Dermis microvascular lymphatic vessel endothelial cell (primary cell): ENCODE measurements at places on chromosomes 1 and 21. TPM values are rescaled to one million over a fixed set of nuclear protein-coding genes. Genes with fewer than 3 reads are reported as not detected.
A peak's percentile ranks its signal among the peaks of the same experiment; 100 is the strongest.

GRCh38 chr1:161872506-161872905 lies 106.4 kb downstream of the ATF6 start:
- no peak for DNase-seq

- DNase-seq = no peak
Measured at GRCh38 chr21:43937891-43938309, 72.9 kb downstream of the AGPAT3 start.

GUCA2A gene
- total RNA-seq = not detected in 2 replicates

GRCh38 chr1:15775706-15776105 lies 17.1 kb downstream of the FBLIM1 start:
- DNase-seq = no peak

DNA sequence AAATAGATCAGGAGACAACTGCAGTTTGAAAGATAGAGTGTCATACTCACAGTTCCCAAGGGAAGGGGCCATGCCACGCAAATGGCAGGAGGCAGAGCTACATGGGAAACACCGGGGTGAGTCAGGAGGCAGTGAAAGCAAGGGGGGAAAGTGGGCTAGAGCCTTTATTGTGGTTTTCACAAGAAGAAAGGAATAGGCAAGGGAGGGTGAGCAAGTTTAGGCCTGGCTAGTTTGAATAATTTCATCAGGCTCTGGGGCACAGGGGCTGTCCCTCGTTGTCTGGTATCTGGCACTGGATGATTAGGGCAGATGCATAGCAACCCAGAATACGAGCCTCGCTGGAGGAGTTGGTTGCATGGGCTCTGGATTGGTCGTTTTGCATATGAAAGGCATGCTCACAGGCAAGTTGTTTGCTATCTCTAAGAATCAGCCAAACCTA lies 17.0 kb upstream of the ITLN2 start:
- DNase-seq = no peak

DNA sequence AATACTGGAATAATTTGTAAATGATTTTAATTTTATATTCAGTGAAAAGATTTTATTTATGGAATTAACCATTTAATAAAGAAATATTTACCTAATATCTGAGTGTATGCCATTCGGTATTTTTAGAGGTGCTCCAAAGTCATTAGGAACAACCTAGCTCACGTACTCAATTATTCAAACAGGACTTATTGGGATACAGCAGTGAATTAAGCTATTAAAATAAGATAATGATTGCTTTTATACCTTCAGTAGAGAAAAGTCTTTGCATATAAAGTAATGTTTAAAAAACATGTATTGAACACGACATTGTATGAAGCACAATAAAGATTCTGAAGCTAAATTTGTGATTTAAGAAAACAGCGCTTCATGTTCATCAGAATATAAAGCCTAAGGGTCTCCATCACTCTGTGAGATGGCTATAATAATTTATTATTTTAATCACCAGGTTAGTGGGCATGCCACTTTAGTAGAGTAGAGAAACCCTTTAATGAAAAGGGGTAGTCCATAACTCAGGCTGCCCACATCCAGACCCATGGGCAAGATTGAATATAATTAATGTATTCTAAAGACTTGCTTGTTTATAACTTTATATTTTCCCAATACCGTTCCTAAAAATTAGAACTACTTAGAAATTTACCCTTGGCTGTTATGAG lies 3.2 kb downstream of the CCN1 start:
- DNase-seq = no peak

DNA sequence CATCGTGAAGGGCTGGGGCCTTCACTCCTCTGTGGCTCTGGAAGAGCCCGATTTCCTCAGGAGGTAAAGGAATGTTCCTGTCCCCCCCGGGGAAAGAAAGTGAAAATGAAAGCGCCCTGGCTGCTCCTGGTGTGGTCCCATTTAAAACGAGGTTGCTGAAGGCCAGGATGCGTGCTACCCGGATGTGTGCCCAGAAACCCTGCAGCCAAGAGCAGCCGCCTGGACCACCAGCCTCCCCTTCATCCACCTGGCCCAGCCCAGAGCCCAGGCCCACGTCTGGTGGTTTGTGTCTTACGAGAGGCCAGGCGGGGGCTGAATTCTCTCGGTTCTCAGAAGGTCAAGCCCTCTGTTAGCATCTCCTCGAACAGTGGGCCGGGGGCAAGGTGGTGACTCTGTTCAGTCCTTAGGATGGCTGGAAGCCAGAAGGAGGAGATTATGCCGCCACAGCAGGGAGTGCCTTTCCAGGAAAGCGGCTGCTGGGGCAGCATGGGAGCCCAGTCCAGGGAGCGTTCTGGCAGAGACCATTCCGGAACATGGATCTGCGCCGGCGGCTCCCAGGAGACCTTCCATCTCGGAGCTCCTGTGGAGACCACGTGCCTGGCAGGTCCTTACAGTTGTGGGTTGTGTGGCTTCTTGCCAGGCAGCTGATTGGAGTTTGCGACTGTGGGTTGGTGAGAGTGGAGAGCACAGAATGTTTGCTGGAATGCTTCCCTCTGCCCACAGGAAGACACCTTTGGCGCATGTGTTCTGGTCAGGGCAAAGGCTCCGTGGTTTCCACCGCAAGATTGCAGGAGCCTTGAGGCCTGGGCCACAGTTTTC lies 1.4 kb downstream of the GUK1 start:
- DNase-seq = peak; percentile 47

- DNase-seq = no peak
Measured at GRCh38 chr1:229808272-229808671, 182.2 kb downstream of the URB2 start.

DNA sequence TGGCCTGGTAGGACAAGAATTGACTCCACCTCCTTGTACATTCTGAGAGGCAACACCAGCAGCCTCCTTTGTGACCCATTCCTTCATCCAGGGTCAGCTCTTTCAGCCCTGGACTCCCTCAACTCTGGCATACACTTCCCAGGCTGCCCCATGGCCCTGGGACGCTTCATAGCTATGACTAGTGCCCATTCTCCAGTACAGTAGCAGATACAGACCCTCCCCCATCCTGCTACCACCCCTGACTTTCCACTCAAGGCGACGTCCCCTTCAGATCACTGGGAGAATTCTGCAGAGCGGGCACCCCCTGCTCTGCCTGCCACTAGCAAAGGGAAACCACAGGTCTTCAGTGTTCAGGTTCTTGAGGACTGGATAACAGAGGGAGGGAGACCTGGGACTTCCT lies 99.7 kb upstream of the HMGB4 start:
- DNase-seq = no peak

RIMKLA gene
- under 0.01 TPM in 2 replicates for total RNA-seq

ITLN2 gene
- not detected in 2 replicates for total RNA-seq

NHLH1 gene
- under 0.01 TPM in 1 of 2 replicates, not detected in the other for total RNA-seq

LIX1L gene
- total RNA-seq = 21.1 and 26.0 TPM in 2 replicates

- no peak for DNase-seq
Measured at GRCh38 chr1:9078752-9079500, 9.5 kb upstream of the SLC2A5 start.

KRTAP12-2 gene
- not detected in 2 replicates for total RNA-seq

DNA sequence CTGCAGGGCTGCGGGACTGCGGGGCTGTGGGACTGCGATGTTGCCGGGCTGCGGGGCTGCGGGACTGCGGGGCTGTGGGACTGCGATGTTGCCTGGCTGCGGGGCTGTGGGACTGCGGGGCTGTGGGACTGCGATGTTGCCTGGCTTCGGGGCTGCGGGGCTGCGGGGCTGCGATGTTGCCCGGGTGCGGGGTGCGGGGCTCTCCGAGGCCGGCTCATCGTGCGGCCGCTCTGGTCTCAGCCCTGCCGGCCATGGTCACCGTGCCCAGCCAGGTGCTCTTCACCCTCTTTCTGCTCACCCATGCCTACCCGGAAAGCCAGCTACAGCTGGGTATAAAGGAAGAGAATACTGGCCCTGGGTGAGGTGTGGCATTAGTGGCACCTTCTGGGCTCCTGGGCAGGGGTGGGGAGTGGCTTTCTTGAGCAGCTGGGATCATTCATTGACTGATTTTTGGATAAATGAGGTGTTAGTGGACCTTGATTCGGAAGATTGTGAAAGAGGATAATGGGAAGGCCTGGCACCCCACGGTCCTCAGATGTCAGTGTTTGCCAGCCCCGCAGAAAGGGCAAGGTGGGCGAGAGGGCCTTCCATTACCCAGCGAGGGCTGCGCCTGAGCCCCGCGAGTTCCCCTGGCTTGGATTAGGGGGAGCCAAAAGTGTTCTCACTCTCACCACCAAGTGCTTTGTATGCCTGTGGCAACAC lies 36.3 kb downstream of the COQ8A start:
- no peak for DNase-seq
